ENCODE measurements at places on chromosomes 1 and 21. TPM values are rescaled to one million over a fixed set of nuclear protein-coding genes. Genes with fewer than 3 reads are reported as not detected.

Gene C1orf167
- total RNA-seq = 9.4 TPM

Gene NUDT4B
- total RNA-seq = 42.3 TPM

Gene RXRG
- not detected for total RNA-seq

Gene ADORA1
- total RNA-seq = 5.4 TPM

Gene FCGR1A
- 12.8 TPM for total RNA-seq

Gene CNR2
- total RNA-seq = 0.59 TPM

Gene NEGR1
- total RNA-seq = 13.2 TPM

Gene KRTAP21-3
- total RNA-seq = not detected

Gene VCAM1
- 12.5 TPM for total RNA-seq

Gene PIGR
- 795 TPM for total RNA-seq

Gene PLA2G4A
- total RNA-seq = 4.9 TPM

Gene VANGL2
- 2.1 TPM for total RNA-seq
